ENCODE measurements at places on chromosomes 2 and 18.

DNA sequence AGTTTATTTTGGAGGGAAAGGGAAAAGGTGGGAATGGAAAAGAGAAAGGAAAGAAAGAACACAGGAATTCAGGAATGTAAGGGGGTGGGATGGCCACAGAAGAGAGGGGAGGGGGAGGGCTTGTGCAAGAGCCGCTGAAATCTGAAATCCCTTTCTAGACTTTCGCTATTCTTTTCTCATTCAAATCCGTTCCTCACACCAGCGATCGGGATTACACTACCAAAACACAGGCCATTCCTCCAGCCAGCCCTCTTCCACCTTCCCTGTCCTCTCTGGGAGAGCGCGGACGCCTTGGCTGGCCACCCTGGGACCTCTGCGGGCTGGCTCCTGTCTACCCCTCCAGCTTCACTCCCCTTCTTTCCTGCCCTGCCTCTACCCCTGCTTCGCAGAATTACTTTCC lies 102.3 kb downstream of the CDCA7 start:
- peaks cover 9% of the 10 kb centered on the region for H3K4me1 ChIP-seq
- no peaks in the 10 kb centered on the region for H3K36me3 ChIP-seq
- H3K27me3 ChIP-seq: peaks cover 18% of the 10 kb centered on the region

DNA sequence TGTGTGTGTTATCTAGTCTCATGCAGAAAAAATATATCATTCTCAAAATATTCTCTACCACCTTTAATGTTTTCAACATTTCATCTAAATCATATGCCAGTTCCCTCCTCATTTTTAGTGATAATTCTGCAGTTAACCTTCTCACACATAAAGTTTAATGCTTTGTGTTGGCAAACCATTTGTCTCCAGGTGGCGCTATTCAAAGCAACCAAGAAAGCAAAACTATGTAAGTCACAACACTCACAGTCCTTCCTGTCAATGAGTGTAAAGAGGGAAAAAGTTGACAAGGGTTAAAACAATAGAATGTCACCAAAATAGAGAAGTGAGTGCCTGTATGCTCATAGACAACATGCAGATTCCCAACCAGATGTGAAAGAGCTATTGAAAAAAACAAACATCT lies 961.6 kb upstream of the LRRTM1 start:
- no peaks in the 10 kb centered on the region for H3K27me3 ChIP-seq
- H3K36me3 ChIP-seq: no peaks in the 10 kb centered on the region
- no peak overlapping the region for H3K4me3 ChIP-seq
- DNase-seq: no peak
- H3K4me1 ChIP-seq: no peaks in the 10 kb centered on the region

- peak overlapping the region; percentile 60 for H3K4me3 ChIP-seq
- no peaks in the 10 kb centered on the region for H3K36me3 ChIP-seq
- no peak for DNase-seq
- H3K4me1 ChIP-seq: no peaks in the 10 kb centered on the region
These were observed 179.6 kb upstream of the ALKAL2 start for GRCh38 chr2:467543-467891.

DNA sequence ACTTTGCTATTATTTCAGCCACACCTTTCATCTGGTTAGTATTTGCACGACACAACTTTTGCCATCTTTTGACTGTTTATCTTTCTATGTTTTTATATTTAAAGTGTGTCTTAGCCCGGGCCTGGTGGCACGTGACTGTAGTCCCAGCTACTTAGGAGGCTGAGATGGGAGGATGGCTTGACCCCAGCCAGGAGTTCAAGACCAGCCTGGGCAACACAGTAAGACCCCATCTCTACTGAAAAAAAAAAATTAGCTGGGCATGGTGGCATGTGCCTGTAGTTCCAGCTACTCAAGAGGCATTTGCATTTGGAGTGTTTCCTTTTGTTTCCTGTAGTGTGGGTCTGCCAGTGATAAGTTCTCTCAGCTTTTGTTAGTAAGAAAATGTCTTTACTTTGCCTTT lies 88.7 kb upstream of the GLI2 start:
- H3K27ac ChIP-seq: no peak overlapping the region
- peaks cover 4% of the 10 kb centered on the region for H3K27me3 ChIP-seq
- peaks cover 5% of the 10 kb centered on the region for H3K36me3 ChIP-seq
- H3K4me1 ChIP-seq: no peaks in the 10 kb centered on the region
- DNase-seq: no peak
- no peak overlapping the region for H3K4me3 ChIP-seq

GRCh38 chr2:192151853-192152252 lies 42.9 kb downstream of the TMEFF2 start:
- H3K36me3 ChIP-seq: no peaks in the 10 kb centered on the region
- no peak overlapping the region for H3K4me3 ChIP-seq
- H3K27me3 ChIP-seq: no peaks in the 10 kb centered on the region
- no peak for DNase-seq
- peaks cover 2% of the 10 kb centered on the region for H3K4me1 ChIP-seq

DNA sequence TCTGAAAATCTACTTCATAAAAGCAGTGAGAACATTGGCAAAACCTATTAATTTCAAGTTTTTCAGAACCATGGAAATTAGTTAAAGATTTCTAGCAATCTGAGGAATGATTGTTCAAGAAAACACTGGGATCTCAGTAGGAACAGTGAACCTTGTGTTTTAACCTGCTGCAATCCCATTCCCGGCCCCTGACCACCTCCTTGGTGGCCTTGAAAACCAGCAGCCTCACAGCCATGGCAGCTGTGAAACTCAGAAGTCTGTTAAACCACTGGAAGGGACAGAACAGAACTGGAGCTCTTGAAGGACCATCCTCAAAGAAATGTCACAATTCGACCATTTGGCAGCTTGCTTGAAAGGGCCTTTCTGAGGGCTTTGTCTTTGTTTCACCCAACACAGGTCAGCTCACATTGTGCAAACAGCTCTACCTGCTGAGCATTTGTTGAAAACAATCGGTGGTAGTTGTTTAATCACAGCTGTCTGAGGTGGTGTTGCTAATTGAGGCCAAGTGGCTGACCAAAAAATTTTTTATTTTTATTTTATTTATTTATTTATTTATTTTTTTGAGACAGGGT lies 25.8 kb downstream of the NEDD4L start:
- peaks cover 25% of the 10 kb centered on the region for H3K4me1 ChIP-seq
- H3K27ac ChIP-seq: peak overlapping the region; percentile 40
- H3K4me3 ChIP-seq: no peak overlapping the region

GRCh38 chr2:188146888-188147287 lies 144.8 kb upstream of the GULP1 start:
- H3K36me3 ChIP-seq: no peaks in the 10 kb centered on the region
- no peaks in the 10 kb centered on the region for H3K27me3 ChIP-seq
- no peak for DNase-seq
- no peak overlapping the region for H3K27ac ChIP-seq
- no peaks in the 10 kb centered on the region for H3K4me1 ChIP-seq

DNA sequence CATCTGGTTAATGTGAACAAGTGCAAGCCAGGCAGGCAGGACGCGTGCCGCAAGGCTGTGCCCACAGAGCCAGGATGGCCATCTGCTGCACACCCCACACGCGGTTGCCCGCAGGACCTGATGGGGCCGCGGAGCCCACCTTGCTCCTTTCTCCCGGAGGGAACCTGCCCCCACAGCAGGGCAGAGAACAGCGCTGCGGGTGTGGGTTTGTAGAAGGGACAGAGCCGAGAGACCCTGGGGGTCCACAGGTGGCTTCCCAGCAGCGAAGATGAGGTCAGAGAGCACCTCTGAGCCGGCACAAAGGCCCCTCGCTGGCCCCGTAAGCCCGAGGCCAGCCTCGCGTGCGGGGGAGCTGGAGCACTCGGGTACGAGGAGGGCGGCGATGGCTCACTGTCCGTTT lies 460.8 kb upstream of the SALL3 start:
- no peaks in the 10 kb centered on the region for H3K4me1 ChIP-seq
- H3K27ac ChIP-seq: no peak overlapping the region
- H3K27me3 ChIP-seq: peaks cover 7% of the 10 kb centered on the region
- no peak overlapping the region for H3K4me3 ChIP-seq
- no peaks in the 10 kb centered on the region for H3K36me3 ChIP-seq
- DNase-seq: no peak

GRCh38 chr2:237262838-237263771 lies 150.9 kb downstream of the COL6A3 start:
- H3K4me3 ChIP-seq: no peak overlapping the region
- H3K27me3 ChIP-seq: peaks cover 4% of the 10 kb centered on the region
- H3K36me3 ChIP-seq: no peaks in the 10 kb centered on the region
- H3K27ac ChIP-seq: no peak overlapping the region
- peaks cover 3% of the 10 kb centered on the region for H3K4me1 ChIP-seq

DNA sequence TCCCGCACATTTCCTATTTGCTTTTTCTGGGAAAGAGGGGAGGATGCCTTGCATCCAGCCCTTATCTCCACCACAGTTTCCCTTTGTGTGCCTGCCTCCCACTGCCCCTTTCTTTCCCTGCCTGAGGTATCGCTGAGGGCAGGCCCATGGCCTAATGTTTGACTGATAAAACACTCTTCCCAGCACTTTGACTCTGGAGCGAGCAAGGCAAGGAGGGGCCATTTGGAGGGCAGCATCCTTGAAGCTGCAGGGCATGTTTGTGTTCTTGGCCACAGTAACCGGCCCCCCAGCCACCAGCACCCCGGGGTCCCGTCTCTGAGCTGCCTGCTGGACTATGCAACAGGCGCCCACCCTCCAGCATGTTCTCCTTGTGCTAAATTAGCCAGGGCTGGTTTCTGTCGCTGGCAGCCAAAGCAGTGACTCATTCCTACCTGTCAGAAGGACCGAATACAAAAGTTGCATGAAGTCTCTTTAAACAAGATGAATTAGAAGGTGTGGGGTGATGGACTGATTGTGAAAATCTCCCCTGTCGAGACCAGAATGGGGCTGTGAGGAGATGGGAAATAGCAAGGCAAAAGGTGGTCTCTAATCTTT lies 50.7 kb downstream of the BCL2L11 start:
- DNase-seq: no peak
- peaks cover 18% of the 10 kb centered on the region for H3K4me1 ChIP-seq
- H3K27me3 ChIP-seq: peaks cover 8% of the 10 kb centered on the region
- peak overlapping the region; percentile 2 for H3K27ac ChIP-seq
- H3K36me3 ChIP-seq: peaks cover 3% of the 10 kb centered on the region

DNA sequence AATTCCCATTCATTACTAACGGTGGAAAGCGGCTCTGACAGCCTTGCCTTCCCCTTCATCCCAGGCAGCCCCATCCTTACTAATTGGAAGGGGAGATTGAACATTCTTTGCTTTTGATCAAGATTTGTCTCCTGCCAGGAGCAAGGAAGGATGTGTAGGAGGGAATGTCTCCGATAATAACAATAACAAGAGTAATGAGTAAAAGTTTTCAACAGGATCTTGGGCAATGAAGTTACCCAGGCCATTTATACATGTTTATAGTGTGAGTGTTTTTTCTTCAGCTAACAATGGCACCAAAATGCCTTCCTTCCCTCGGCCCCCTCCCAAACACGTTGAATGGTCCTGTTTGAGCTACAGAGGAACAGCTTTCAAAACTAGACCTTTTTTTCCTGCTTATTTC lies 83.8 kb downstream of the GATA6 start:
- peaks cover 18% of the 10 kb centered on the region for H3K27me3 ChIP-seq
- no peaks in the 10 kb centered on the region for H3K36me3 ChIP-seq

GRCh38 chr2:1496359-1496821 lies 83.1 kb downstream of the TPO start:
- no peaks in the 10 kb centered on the region for H3K36me3 ChIP-seq
- no peak overlapping the region for H3K27ac ChIP-seq
- H3K4me1 ChIP-seq: no peaks in the 10 kb centered on the region
- DNase-seq: no peak

DNA sequence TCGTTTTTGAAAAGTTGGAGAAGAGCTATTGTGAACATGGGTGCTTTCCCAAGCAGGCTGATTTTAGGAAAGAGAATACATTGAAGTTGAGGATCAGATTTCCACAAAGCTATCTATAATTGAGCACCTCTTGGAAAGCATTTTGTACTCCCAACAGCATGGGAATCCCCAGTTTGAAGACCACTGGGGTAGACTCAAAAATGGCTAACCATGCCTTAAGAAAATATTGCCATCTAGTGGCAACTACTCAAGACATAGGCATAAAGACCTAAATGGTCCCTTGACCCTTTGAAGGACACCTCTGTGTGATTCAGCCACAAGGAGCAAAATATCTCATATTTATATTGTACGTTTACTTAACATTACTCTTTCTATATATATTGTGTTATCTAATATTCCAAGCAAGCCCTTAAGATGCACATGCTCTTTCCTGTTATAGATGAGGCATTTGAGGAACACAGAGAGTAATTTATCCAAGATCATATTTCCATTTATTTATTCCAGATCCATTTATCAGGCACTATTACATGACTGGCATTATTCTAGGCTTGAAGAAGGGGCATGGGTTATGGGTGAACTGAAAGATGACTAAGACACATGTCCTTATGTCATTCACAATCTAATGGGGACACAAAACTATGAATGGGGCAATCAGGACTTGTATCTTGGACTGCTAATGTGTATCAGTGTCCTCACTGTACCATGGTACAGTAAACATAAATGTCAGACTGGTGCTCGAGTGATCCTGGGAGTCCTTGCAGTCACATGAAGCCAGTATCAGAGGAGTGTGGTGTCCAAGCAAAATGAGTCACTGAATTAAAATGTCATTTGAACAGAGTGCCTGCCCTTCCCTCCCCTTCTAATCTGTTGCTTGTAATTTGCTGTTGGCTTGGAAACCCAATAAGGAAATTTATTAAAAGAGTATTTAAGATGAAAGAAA lies 121.0 kb upstream of the XPO1 start:
- no peaks in the 10 kb centered on the region for H3K36me3 ChIP-seq
- no peak overlapping the region for H3K4me3 ChIP-seq
- peaks cover 22% of the 10 kb centered on the region for H3K4me1 ChIP-seq

GRCh38 chr2:236545814-236546480 lies 23.7 kb upstream of the ACKR3 start:
- H3K36me3 ChIP-seq: no peaks in the 10 kb centered on the region
- peaks cover 36% of the 10 kb centered on the region for H3K27me3 ChIP-seq
- H3K4me1 ChIP-seq: no peaks in the 10 kb centered on the region
- DNase-seq: no peak
- no peak overlapping the region for H3K27ac ChIP-seq
- H3K4me3 ChIP-seq: no peak overlapping the region

GRCh38 chr2:197805715-197806633 lies 1.6 kb downstream of the PLCL1 start:
- H3K4me3 ChIP-seq: peak overlapping the region; percentile 86
- peak overlapping the region; percentile 50 for H3K27ac ChIP-seq
- H3K27me3 ChIP-seq: no peaks in the 10 kb centered on the region
- DNase-seq: no peak

Measured in progenitor cell of endocrine pancreas (in vitro differentiated cells).